NCI-H345 (cell line): ENCODE measurements at places on chromosomes 1 and 21.

DNA sequence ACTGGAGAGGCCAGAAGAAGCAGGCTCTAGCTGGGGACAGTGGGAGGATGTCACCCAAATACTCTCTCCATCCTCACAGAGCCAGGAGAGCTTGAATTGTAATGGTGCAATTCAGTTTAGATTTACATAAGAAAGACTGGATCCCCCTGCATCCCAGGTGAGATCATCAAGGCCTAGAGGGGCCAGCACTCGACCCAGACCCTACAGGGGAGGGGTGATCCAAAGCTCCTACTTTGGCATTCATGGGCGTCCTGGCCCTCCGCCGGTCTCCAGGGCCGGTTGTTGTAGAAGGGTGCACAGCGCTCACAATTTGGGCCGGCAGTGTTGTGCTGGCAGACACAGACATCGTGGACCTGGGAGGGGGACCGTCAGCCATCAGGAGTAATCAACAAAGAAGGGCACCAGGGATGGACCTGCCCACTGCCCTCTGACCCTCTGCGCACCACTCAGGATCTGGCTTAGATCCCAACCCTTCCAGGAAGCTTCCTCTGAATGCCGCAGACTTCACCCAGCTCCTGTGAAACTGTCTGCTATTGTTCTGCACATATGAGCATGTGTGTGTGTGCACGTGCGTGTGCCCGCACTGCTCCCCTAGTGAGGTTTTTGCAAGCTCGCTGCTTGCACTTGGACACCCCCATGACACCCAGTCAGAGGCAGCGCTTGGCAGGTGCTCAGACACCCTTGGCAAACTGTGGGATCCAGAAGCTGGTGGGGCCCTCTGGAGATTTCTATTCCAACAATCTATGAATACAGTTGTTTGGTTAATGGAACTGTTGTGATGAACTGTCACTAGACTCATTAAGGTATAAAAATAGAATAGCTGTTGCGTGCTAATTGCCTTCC, 21.6 kb downstream of the LAMB3 start:
- no peak for DNase-seq

- DNase-seq = no peak
Measured at GRCh38 chr1:95093296-95093695, 20.5 kb upstream of the ALG14 start.

DNA sequence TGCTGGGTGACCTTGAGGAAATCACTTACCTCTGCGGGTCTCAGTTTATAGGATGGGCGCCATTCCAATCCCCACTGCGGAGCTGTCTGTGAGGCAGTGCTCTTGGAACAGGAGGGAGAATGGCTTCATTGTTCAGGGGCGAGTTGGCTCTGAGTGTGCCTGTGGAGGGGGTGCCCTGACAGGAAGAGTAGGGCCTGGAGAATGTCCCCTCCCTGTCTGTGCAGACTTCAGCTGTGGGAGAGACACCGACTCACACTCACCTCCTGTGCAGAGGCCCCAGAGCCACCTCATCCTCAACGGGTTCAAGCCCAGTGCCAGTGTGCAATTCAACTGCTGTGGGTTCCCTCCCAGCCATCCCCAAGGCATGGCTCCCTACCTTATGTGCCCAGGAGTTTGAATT, 17.1 kb downstream of the ADORA1 start:
- DNase-seq = no peak

GRCh38 chr1:108949044-108949443, 14.2 kb downstream of the CLCC1 start:
- no peak for DNase-seq

DNA sequence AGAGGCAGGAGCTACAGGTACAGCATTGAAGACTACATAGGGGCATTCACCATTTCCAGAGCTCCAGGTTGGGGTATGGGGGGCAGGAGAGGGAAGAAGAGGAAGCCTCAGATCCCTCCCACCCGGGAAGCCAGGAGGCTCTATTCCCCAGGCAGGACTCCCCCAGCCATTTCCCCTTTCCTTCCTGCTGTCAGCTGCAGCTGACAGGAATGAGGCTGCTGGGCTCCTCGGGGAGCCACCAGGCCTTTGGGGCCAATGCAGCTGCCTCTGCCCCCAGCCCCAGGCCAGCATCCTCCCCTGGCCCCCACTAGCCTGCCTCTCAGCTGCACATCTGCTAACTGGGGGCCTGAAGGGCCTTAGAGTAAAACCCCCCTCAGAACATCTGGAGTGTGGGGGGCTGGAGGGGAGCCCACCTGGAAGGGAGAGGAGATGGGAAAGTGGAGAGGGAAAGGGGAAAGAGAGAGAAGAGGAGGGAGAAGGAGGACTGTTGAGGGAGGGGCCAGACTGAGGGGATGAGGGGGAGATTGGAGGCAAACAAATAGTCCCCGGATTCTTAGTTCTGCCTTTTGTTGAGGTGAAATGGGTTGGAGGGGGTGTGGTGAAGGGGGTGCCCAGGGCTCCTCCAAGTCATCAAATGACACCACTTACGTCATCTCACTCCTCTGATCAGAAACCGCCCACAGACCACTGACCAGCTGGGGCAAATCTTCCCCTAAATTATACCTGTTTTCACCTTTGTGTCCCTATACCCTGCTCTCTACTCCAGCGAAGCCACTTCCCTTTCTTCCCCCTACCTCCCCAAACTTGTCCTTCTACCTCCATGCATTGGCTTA, 58.0 kb downstream of the LGR6 start:
- DNase-seq = no peak

DNA sequence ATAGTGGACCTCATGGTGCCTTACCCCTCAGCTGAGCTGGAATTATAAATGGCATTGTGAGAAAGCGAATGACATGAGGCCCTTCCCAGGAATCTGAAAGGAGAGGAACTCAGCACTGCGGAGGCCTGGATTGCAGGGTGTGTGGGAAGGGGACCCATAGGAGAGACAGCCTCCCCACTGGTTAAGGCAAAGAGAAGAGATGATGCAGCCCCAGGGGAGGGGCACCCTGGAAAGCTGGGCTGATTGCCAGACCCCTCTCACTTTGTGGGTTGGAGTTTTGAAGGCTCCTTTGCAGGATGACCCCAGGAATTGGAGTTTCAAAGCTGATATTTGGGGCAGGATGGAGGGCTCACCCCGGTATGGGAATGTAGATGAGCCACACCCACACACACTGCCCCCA, 2.0 kb downstream of the NPPB start:
- no peak for DNase-seq

- peak; percentile 75 for DNase-seq
Measured at GRCh38 chr1:86156566-86157455, at the start of gene COL24A1. TSS of gene COL24A1 (minus strand) at chr1:86156772. CDS start at chr1:86156396, 376 bp downstream.

- DNase-seq = no peak
Measured at GRCh38 chr21:14519000-14519399, 27.1 kb downstream of the SAMSN1 start.

DNA sequence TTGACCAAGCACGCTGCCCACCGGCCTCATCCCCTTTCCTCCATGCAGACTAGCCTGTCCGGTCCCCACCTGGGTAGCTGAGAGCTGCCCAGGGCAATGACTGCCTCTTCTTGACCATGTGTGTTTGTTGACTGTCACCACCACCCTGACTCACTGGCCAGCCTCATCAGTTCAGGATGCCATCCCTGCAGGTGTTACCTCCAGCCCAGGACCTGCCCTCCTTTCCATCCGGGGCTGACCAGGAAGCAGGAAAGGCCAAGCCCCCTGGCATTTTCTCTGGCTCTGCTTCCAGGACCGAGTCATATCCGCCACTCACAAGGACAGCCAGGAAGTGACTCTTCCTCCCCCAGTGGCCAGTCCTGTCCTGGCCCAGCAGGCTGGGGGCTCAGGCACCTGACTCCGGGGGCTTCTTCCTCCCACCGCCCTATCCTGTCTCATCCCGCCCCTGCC, 17.1 kb downstream of the EPHA2 start:
- DNase-seq = no peak

- DNase-seq = no peak
Measured at GRCh38 chr1:90371448-90371813, 345.7 kb downstream of the BARHL2 start.
